DMS79 treated with DMSO at 0.1 percent for 48 hours (cell line): ENCODE measurements at places on chromosomes 16 and 17.

DNA sequence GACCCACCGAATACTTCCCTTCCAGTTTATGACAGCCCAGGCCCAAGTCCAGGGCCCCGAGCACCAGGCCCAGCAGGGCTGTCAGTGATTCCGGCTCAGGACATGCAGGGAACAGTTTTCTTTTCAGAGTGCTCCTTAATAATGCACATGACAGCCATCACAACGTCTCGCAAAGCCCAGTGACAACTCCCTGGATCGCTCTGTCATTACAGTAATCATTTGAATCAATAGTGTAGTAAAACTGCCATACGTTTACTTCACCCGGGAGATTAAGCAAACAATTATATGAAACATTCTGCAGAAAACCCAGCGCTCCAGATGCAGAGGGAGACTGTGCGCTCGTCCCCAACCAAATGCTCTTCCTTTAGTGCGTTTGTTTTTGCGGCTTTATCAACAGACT lies 162.6 kb upstream of the CDH13 start:
- no peak for DNase-seq

DNA sequence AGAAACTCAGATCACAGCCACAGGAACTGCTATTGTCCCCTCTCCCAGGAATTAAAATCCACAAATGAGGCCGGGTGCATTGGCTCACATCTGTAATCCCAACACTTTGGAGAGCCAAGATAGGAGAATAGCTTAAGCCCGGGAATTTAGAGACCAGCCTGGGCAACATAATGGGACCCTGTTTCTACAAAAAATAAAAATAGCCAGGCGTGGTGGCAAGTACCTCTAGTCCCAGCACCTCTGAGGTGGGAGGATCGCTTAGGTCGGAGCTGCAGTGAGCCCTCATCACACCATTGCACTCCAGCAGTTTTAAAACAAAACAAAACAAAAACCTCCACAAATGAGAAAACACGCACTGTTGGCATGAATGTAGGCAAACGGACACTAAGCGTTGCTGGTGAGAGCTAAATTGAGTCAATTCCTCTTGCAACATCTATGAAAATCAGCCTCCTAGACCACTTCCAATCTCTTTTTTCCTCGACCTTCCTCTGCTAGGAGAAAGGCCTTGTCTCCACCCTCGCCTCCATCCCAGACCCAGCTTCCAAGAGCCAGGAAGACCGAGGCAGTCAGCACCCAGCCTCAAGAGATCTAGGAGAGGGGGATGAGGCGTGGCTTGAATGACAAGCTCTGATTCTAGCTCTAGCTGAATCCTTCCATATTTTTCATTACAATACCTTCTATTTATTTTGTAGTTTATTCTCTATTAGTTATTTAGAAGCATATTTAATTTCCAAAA lies 14.8 kb downstream of the TLE7 start:
- no peak for DNase-seq

DNA sequence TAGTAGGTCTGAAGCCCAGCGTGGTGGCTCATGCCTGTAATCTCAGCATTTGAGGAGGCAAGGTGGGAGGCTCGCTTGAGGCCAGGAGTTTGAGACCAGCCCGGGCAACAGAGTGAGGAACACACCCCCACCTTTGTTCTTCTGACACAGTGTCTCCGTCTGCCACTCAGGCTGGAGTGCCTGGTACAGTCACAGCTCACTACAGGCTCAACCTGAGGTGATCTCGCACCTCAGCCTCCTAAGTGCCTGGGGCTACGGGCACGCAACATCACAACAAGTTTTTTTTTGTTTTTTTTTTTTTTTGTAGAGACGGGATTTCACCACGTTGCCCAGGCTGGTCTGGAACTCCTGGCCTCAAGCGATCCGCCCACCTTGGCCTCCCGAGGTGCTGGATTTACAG lies 6.7 kb upstream of the TLCD3A start:
- no peak for DNase-seq

DNA sequence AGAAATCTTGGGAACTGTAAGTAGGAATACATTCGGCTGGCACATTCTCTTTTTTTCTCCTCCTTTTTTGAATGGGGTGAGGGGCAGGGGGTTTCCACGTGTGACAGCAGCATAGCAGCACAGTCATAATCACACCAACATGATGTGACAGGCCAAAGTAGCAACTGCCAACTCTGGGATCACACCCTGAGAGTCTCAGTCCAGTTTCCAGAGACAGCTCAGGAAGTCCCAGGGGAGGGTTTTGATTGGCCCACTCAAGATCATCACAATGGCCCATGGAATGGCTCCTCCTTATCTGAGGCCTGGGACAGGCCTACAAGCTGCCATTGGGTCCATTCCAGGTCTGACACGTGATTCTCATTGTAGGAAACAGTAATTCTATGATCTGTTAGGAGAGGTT lies 207.1 kb upstream of the ASIC2 start:
- DNase-seq: no peak

DNA sequence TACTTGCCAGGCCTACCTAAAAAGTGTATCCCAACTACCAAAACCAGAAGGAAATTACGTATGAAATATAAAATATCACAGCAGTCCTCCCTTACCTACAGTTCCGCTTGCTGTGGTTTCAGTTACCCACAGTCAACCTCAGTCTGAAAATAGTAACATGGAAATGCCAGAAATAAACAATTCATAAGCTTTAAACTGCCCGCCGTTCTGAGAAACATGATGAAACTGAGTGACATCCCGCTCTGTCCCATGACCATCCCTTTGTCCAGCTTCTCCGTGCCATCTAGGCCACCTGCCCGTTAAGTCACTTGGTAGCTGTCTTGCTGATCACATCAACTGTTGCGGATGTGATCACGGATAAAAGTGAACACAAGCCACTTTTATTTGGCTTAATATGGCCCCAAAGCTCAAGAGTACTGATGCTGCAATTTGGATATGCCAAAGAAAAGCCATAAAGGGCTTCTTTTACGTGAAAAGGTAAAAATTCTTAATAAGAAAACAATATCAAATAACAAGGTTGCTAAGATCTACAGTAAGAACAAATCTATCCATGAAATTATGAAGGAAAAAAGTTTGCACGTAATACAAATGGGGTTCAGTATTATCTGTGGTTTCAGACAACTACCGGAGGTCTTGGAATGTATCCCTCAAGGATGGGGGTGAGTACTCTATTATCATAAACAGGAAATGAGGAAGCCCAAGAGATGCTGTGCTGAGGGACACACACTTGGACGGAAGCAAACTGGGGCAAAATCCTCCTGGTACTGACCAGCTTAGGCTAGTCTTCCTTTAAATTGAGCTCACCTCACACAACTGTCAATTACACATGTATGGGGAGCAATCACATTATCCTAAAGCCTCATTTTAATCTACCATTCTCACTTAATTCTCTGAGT lies 8.2 kb downstream of the USP22 start:
- DNase-seq: no peak

DNA sequence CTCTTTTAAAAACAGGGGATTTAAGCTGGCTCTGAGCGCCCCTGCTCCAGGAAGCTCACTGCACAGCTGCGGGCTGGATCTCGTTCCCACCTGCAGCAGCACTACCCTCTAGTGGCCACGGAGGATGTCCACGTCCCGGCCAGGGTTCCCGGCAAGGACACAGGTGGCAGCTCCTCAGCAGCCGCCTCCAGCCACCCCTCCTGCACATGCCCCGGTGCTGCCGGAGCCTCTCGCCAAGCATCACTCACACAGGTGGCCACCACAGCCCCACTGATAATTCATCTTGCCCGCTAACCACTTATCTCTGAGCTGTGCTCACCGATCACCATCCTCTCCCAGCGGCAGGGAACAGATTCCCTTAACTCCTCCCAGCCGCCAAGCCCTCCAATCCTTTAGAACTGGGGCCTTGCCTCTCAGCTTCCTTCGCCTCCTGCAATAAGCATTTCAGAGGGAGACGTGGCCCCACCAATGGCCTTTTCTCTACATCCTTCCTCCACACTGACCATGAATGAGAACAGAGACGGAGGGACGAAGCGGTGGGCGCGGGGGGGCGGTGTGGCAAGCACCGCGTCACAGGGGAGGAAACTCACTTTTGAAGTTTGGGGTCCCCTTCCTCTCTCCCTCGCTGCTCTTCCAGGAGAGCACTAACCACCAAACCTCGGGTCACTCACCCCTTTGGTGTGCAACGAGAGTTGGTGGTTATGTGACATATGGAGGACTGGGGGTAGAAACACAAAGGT lies 222.1 kb downstream of the RBFOX3 start:
- peak; percentile 54 for DNase-seq
